ENCODE measurements at places on chromosomes 1 and 21.

DNA sequence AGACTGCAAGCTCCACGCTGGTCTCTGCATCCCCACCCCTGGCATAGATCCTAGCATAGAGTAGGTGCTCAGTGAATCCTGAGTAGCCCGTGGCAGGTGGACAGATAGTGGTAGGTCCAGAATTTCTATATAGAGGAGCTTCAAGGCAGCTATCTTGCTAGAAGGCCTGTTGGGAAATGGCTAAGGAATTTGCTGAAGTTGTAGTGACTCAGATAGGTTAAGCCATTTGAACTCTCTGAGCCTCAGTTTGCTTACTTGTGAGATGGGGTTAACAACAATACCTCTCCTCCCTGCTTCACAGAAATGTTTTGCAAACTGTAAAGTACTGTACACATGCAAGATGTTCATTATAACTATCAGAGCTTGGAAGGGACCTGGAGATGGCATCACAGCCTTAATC lies 23.4 kb upstream of the EPHB2 start:
- no peak for DNase-seq

DNA sequence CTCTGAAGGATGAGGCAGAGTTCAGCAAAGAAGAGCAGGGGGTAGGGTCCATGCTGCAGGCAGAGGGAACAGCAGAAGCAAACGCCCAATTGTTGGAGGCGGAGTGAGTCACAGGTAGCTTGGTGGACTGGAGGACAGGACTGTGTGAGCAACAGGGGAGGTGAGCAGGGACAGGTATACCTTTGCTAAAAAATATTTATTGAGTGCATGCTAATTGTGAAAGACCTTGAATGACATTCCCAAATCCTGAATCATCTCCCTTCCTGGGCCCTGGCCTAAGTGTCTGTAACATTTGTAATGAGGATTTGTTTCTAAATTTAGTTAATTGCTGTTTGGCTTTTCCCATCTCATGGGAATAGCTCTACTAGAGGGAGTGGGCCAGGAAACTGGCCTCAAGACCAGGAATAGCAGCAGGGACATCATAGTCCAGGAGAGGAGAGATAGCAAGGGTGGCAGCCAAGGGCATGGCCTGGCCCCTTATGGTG lies 123.7 kb downstream of the FOXD2 start:
- no peak for DNase-seq

DNA sequence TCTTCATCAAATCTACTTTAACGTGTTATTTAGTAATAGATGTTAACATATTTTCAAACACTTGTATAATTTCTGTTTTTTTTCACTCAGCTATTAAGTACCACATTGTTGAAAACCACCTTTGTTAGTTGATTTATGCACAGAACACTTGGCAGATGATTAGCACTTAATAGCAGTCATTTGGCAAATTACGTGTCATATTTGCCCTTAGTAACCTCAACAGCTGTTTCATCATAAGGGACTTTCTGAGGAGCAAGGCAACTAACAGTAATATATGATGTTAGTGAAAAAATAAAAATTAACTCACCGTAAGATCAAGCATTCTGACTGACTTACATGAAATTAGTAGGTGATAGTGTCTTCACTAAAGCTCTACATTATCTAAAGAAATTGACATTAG lies 186.4 kb downstream of the HMCN1 start:
- no peak for DNase-seq

- DNase-seq = no peak
Observed at GRCh38 chr1:208534599-208534897, 290.4 kb upstream of the PLXNA2 start.

- DNase-seq = no peak
Observed at GRCh38 chr1:20311289-20311688, 20.6 kb downstream of the VWA5B1 start.

- DNase-seq = no peak
Observed at GRCh38 chr1:4306559-4307467, 347.6 kb upstream of the AJAP1 start.

- no peak for DNase-seq
Observed at GRCh38 chr1:222543817-222544216, 4.1 kb downstream of the HHIPL2 start.

DNA sequence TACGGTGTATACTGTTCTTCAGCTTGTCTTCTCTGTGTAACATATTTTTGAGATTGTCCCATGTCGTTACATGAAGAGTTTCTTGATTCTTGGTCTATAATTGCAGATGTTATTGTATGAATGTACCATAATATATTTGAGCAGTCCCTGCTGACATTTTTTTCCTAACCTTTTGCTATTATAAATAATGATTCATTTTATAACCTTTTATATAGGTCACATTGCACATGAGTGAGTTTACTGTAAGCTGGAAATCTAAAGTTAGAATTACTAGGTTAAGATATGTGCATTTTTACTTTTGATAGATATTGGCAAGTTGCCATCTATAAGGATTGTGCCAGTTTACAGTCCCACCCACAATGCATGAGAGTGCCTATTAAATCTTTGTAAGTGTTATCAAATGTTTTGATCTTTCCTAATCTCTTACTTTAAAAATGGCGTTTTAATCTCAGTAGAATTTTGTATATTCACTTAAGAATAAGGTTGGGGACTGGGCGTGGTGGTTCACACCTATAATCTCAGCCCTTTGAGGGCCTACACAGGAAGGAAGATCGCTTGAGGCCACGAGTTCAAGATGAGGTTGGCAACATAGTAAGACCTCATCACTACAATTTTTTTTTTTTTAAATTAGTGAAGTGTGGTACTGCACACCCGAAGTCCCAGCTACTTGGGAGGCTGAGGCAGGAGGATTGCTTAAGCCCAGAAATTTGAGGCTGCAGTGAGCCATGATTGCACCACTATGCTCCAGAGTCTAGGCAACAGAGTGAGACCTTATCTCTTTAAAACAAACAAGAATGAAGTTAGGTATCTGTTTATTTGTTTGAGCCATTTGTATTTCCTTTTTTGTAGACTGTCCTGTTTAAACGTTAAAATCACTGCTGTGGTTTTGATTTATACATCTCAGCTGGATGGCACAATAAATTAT lies 36.5 kb downstream of the ZMYM1 start:
- no peak for DNase-seq

DNA sequence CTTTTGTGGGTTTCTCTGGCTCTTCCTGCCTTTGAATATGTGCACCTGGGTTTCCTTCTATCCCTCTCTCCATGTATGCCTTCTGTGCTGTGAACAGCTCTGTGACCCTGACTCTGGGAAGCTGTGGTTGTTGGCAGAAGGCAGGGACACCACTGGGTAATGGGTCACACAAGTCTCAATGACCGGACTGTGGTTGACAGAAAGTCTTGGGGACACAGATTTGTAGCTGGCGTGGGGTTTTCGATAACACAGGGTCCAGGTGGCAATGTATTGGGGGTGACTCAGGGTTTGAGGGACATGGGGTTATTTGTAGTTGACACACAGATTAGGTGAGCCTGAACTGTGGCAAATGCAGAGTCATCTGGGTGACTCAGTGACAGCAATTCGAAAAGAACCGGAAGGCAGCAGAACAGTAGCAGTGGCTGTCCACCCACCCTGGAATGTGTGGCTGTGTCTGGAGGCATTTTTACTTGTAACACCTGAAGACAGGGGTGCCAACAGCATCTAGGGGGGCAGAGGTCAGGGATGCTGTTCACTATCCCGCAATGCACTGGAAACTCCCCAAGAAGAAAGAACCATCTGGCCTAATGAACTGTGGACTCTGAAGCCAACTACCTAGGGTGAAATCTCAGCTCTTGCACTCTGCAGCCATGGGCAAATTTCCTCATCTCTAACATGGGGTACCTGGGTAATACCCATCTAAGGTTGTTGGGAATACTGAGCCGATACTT lies 13.0 kb upstream of the SLC6A9 start:
- no peak for DNase-seq

GRCh38 chr1:163308811-163309210 lies 12.9 kb upstream of the NUF2 start:
- no peak for DNase-seq
